Aorta (tissue), 5 donors: ENCODE measurements at places on chromosomes 7 and 10. TPM values are rescaled to one million over a fixed set of nuclear protein-coding genes. Genes with fewer than 3 reads are reported as not detected.
A peak's percentile ranks its signal among the peaks of the same experiment; 100 is the strongest.

GRCh38 chr7:81960026-81960425, 190.2 kb upstream of the HGF start:
- H3K27me3 ChIP-seq: no peaks in the 10 kb centered on the region
- H3K4me3 ChIP-seq: no peak overlapping the region
- no peak overlapping the region for H3K27ac ChIP-seq
- H3K4me1 ChIP-seq: no peaks in the 10 kb centered on the region
- H3K36me3 ChIP-seq: no peaks in the 10 kb centered on the region
- no peak for DNase-seq

- H3K27me3 ChIP-seq: no peaks in the 10 kb centered on the region
- no peak for DNase-seq
- H3K36me3 ChIP-seq: no peaks in the 10 kb centered on the region
- H3K4me1 ChIP-seq: no peaks in the 10 kb centered on the region
- H3K27ac ChIP-seq: no peak overlapping the region
Observed at GRCh38 chr7:78690174-78690573, 763.3 kb downstream of the MAGI2 start.

GRCh38 chr7:128194533-128195282, 46.4 kb upstream of the LEP start:
- no peaks in the 10 kb centered on the region for H3K36me3 ChIP-seq
- H3K27me3 ChIP-seq: no peaks in the 10 kb centered on the region
- H3K27ac ChIP-seq: no peak overlapping the region
- no peaks in the 10 kb centered on the region for H3K4me1 ChIP-seq
- H3K4me3 ChIP-seq: no peak overlapping the region
- DNase-seq: no peak

GRCh38 chr7:133748443-133749407, 378.4 kb upstream of the LRGUK start:
- no peaks in the 10 kb centered on the region for H3K27me3 ChIP-seq
- H3K4me1 ChIP-seq: no peaks in the 10 kb centered on the region
- no peaks in the 10 kb centered on the region for H3K36me3 ChIP-seq
- DNase-seq: no peak
- H3K27ac ChIP-seq: no peak overlapping the region
- no peak overlapping the region for H3K4me3 ChIP-seq

GRCh38 chr7:120997882-120998474, 9.5 kb downstream of the CPED1 start:
- H3K36me3 ChIP-seq: no peaks in the 10 kb centered on the region
- peak; percentile 70 for DNase-seq

HHEX gene
- 6.3 TPM for polyA plus RNA-seq

GJD4 gene
- polyA plus RNA-seq: not detected

SRGN gene
- 176 TPM for polyA plus RNA-seq

XRCC2 gene
- polyA plus RNA-seq: not detected

RASA4B gene
- 14.4 TPM for polyA plus RNA-seq
